ENCODE measurements at places on chromosomes 3 and 15.

DNA sequence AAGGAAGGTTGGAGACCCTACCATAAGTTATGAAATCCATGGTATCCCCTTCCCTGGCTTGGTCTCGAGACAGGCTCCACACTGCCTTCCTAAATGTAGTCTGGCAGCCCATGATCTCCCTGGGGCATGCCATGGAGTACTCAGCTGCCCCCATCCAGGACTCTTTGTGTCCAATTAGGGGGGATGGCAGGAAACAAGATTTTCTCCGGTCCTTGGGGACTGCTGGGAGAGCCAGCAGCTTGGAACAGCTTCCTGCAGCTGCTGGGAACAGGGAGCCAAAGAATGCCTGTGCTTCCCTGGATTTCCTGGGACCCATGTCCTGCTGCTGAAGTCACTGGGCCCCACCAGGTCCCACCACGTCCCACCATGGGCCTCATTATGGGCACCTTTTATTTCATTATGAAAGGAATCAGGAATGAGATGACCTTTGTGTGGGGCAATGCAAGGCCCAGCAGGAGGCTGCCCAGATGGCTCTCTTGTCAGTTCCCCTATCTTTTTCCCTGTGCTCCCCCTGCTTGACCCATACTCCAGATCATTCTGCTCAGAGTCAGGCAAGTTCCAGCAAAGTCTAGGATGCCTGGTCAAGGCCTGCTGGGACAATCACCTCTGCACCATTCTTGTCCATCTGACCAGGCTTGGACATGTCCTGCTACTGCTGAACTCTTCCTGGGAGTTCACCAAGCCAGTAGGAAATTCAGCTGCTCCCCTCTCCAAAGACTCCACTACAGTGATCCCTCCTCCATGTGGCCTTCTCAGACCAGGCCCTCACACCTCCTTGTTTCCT, 15.0 kb upstream of the DAG1 start:
- DNase-seq, result no peak

DNA sequence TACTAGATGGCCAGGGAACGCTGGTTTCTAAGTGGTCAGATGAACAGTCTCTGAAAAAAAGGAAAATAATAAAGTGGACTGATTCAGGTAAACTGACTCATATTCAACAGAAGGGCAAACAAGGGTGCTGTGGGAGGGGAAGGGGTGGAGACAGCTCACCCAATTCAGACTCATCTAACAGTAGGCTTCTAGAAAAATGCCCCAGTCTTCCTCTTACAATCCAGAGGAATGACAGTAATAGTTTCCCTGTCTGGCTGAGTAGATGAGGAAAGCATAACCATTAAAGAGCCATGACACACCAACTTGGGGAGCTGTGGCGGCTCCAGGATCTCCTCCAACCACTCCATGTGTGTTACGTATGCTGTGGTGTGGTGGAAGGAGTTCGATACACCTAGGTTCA, 231.4 kb upstream of the UMPS start:
- no peak for DNase-seq

DNA sequence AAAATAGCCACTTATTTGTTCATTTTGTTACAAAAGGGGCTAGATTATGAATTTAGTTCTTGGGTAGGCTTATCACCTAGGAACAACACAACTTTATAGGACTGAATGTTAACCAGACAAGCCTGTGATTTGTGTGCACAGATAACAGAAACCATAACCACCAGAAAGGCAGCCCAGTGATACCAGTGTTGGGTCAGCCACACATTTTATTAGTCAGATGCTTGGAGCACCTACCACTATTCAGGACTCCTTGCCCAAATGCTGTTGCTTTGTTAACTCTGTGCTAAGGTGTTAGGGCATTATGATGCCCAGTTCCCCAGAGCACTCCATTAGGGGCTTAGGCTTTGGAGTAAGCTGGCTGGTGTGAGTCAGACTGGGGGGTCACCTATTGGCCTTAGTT, 22.5 kb downstream of the PLCL2 start:
- DNase-seq, result no peak

GRCh38 chr15:78280319-78281072, 16.1 kb downstream of the DNAJA4 start:
- DNase-seq, result no peak

- DNase-seq, result no peak
Measured at GRCh38 chr3:133572158-133573053, 1.1 kb upstream of the CDV3 start.

DNA sequence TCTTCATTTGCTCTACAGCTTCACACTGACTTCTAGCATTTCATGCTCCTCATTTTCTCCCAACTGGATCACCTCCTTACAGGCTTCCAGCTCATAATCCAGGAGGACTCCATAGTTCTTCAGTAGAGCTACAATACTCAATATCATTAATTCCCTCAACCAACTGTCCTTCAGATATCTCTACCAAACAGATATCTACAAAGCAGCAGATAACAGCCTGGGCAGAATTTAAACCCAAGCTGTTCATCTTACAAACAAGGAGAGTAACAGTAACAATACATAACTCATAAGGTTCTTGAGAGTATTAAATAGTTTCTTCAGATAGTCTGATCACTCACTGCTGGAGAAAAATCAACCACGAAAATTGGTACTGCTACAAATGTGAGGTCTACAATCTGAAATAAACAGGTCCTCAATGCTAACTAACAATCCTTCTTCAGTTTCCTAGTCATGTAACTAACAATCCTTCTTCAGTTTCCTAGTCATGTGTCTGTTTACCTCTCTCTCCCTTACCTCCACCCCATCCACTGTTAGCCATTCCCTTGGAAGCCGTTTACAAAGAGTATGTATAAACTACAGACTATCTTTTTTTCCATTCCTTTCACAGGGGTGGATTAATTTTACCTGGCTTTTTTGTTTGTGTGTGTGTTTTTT, 5.0 kb downstream of the PEAK1 start:
- DNase-seq, result no peak

DNA sequence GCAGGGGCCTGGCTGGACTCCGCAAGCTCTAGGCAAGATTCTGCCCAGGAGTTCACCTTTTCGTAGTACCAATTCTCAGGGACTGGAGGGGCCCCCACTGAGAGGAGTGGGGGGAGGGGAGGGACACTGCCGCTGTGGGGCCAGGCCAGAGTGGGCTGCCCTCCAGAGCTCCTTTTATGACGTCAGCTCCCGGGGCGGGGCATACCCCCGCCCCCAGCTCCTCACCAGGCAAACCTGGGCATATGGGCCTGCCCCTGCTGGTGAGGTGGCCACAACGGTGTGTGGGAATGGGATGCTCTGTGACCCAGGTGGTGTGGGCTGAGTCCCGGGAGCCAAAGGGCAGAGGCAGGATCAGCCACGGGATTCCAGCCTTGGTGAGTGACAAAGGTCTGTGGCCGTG, 3.3 kb downstream of the DNAJB8 start:
- DNase-seq, result no peak

DNA sequence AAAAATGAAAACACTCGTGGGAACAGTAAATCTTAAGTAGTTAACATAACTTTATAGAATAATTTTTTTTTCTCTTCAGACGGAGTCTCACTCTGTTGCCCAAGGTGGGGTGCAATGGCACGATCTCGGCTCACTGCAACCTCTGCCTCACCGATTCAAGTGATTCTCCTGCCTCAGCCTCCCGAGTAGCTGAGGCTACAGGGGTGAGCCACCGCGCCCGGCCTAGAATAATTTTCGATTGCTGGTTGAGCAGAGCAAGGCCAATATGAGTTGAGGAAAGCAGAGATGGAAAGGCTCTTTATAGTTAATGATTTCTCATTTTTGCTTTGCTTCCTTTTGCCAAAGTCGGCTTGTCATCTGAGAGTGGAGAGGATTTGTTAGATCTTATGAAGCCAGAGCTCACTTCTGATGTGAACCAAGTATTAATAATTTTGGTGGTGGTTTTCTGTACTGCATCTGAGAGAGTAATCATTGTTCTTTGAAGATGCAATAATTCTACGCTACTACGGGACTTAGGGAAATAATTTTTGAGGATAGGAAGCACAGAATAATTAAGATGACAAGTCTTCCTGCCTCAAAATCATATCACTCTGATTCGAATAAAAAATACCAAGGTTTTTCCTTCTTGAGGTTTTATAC, 1.6 kb upstream of the GOLM2 start:
- no peak for DNase-seq

DNA sequence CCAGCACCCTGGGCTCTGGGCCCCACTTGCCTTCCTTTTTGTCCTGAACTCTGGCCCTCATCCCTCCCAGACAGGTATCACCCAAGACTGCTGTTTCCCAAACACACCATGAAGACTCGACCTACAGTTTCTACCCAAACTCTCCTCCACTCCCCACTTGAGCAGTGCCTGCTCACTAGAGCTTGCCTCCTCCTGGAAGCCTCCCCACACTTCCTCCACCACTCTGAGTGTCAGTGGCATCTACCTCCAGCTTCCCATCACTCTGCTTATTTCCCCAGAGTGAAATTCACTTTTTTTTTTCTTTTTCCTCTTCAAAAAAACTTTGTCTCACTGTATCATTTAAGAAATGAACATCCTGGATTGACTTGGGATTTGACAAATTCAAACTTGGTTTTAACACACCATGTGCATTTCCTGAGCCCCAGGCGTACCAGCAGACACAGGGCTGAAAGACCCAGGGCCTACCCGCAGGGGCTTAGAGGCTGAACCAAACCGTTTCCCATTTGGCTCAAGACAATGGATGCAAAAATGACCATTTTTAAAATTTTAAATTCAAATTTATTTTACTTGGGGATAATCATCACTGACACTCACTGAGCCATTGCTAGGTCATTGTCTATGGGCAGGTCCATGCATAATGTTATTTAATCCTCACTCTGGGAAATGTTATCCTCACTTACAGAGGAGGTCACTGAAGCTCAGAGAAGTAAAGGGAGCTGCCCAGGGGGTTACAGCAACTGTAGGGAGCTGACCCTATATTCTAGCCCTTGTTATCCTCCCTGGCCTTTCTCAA, 62.3 kb downstream of the IQSEC1 start:
- no peak for DNase-seq

DNA sequence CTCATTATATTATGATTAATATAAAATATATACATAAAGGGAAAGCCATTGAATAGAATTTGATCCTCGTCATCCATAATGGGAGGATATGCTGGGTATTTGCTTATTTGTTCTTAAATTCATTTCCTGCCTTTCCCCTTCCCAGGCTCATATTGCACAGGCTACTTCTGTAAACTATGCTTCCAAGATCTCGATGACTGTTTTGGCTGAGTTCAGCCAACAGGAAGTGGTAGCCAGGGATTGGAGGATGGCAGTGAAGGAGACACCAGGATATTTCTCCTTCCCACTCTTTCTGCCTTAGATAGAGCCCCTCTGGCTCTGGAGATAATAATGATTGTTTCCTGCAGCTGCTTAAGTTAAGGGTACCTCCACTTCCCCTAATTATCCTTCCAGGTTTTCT, 44.3 kb upstream of the DYNC1LI1 start:
- DNase-seq, result no peak

- no peak for DNase-seq
Measured at GRCh38 chr3:4805662-4806061, 173.6 kb upstream of the BHLHE40 start.

DNA sequence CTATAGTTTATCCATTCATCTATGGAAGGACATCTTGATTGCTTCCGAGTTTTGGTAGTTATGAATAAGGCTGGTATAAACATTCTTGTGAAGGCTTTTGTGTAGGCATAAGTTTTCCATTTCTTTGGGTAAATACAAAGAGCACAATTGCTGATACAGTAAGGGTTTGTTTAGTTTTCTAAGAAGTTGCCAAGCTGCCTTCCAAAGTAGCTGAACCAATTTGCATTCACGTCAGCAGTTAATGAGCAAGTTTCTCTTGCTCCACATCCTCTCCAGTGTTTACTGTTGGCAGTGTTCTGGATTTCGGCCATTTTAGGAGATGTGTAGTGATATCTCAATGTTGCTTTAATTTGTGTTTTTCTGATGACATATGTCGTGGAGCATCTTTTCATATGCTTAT, 34.2 kb downstream of the GABRA5 start:
- DNase-seq, result no peak

DNA sequence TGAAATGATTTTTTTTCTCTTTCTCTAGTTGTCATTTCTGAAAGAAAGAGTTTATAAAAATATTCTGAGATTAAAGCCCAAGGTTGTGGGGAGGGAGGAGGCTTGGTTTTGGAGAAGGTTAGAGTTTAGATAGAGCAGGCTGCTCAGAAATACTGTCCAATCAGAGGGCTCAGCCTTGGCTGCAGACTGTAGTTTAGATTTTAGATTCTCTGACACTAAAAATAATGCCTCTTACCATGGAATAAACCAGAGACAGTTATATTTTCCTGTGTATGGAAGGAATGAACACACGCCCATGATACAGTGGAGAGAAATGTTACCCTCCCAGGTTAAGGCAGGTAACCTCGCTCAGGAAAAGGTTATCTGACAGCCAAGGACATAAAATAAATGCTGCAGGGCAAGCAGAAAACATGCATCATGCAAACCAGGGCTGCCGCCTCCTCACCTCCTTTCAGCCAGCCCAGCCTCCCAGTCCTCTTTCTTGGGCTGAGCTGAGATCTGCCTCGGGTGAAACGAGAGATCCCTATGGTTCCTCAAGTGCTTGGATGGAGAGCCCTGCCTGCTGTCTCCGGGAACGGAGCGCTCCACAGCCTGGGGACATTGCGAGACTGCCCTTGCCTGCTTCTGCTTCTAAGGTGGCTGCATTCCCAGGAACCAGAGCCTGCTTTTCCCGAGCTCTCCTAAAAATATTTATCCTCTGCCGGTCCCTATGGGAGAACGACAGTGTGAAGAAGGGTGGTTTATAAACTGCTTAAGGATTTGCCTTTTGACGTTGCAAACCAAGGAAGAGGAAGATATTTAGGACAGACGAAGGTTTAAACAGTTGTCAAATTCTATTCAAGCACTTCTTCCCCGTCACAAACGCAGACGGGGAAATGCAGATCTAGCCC, 848 bp downstream of the NCEH1 start:
- no peak for DNase-seq

DNA sequence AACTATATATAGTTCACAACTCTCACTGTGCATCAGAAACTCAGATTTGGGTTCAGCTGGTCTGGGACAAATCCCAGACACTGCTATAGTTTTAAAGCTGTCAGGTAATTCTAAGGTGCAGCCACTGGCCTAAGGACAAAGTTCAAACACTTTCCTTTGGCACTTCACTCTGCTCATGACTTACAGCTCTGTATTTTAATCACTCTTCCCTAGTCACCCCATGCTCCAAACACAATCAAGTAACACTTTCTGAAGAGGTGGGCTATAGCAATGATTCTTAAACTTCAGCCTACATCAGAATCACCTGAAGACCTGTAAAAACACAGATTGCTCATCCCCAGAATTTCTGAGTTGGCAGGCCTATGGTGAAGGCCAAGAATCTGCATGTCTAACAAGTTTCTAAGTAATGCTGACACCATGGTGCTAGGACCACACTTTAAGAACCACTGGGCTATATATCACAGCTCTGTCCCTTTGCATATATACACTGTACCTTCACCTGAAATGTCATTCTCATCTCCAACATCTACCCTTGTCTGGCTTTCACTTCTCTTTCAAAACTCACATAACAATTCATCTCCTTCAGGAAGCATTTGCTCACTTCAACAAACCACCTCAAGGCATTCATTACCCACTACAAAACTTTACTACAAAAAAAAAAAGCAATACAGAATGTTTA, 21.4 kb downstream of the STAG1 start:
- no peak for DNase-seq

- DNase-seq, result no peak
Measured at GRCh38 chr15:95025924-95026728, 794.8 kb downstream of the MCTP2 start.
